ENCODE measurements at places on chromosomes 2 and 18.

DNA sequence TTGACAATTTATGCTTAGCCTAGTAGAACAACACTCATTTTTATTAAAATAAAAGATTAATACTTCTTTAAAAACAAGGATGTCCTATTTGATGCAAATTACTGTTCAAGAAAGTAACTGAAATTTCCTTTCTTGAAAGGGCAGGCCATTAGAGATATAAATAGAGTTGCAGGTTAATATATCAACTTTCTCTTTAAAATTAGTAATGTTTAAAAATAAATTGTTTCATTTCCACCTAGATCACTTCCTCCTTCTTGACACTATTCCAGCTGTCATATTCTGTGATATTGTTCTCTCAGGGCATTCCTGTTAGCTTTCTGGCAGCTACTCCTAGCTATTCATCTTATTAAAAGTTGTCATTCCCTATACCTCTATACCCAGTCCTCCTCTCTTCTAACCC is 357.9 kb upstream of the NRP2 start:
- DNase-seq = no peak

DNA sequence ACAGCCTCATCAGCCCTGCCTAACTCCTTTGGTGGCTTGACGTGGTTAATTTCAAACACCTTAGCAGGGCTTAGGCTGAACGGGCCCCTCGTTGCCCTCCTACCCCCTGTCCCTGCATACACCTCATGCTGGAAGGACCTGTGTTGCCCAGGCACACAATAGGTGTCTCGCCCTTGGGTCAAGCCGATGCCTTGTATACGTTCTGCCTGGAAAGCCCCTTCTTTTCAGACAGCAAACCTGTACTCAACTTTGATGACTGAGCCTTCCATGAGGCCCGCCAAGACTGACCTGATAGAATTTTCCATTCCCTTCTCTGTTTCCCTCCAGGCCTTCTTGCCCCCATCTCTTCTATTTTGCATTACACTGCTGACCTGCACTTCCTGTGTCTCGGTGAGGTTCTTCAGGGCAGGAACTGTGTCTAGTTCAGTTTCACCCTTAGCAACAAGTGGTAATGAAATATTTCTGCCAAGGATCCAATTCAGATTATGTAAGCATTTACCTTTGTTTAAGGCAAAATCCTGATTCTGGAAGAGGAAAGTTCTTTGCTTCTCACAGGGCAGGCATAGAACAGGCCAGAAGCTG is 7.9 kb downstream of the GREB1 start:
- no peak for DNase-seq

DNA sequence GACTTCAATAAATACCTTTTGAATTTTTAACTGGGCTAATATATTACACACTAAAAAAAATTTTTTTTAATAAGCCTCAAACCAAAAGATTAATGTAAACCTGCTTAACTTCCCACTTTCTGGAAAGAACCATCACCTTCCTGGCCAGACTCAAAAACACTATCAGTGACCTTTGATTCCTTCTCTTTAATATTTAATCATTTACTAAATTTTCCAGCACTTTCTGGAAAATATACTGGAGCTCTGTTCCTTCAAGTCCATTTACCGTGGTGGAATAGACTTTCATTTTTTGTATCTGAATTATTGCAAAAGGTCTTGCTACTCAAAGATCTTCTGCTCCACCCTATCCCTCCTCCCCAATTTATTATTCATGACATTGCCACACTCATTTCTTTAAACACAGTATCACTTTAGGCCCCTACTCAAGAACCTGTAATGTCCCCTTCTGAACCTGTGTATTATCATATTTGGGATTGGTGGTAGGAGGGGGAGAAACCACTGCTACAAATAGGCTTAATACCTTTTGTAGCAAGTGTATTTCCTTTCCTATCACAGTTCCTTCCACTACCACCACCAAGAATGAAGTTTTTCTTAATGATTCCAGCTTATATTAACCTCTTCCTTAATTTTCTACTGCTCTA is 7.4 kb downstream of the PPP4R3B start:
- no peak for DNase-seq

- no peak for DNase-seq
These were observed 8.6 kb upstream of the HAAO start for GRCh38 chr2:42800981-42801380.

DNA sequence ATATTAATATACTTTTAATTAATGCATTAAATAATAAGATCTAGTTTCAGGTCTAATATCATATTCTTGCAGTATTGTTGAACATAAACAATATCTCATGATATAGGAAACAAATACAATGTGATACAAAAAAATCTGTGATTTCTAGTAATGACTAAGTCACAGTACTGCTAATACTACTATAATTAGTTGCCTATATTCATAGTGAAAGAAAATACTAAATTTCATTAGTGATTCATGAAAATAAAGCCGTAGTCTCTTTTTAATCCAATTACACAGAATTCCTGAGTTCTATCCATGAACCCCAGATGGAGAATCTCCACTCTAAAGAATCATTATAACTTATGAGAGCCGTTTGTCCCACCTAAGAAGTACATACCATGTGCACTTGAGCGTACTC is 266.3 kb upstream of the ACVR2A start:
- DNase-seq = no peak

DNA sequence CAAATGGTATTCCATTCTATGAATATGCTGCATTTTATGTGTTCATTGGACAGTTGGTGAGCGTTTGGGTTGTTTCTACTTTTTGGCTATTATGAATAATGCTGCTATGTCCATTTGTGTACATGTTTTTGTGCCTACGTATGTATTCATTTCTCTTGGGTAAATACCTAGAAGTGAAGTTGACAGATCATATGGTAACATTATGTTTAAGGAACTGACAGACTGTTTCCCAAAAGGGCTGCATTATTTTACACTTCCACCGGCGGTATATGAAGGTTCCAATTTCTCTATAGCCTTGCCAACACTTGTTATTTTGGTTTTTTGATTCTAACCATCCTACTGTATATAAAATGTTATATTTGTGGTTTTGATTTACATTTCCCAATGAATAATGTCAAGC is 703.9 kb upstream of the CDH2 start:
- DNase-seq = no peak

DNA sequence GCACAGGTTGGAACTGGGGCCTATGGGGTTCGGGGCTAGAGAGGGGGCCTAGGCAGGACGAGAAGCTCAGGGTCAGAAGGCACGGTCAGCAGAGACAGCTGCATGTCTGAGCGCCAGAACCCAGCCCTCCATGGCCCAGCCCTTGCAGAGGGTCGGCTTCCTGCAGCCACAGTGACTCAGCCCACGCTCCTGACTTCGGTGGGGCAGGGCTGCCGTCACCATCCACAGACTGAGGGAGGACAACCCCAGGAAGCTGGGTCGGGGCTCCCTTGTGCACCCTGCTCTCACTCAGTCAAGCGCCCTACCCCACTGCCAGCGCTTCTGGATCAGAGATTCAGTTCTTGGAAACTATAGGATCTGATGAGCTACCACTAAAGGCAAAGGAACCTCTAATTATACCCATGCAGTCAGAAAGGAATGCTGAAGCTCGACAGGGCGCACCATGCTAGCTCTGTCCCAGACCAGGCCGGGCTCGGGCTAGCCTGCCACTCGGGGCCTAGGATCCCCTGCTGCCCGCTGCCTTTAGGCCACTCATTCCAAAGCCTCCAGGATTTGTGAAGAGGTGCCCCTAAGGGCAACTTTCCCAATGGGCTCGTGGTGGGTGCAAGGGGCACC is 3.0 kb downstream of the ACTR1B start:
- DNase-seq = no peak

- no peak for DNase-seq
These were observed 38.1 kb downstream of the TMEM87B start for GRCh38 chr2:112093216-112093615.

- no peak for DNase-seq
These were observed 82.8 kb downstream of the TEX51 start for GRCh38 chr2:126981476-126981875.

DNA sequence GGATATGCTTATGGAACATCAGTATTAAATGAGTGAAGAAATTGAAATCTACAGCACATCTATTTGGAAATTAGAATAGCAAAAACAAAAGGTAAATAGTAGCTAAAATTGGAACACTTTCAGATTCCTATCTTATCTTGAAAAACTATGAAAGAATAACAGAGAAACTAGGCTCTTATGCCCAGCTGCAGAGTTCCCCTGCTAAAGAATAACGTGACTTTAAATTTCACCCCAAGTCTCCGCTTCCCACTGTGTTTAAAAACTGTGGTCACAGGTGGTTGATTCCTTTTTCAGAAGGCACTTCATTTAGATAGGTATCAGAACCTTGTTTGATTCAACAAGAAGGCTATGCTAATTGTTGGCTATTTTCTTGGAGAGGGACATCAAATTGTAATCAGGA is 30.1 kb downstream of the ARHGAP28 start:
- no peak for DNase-seq

DNA sequence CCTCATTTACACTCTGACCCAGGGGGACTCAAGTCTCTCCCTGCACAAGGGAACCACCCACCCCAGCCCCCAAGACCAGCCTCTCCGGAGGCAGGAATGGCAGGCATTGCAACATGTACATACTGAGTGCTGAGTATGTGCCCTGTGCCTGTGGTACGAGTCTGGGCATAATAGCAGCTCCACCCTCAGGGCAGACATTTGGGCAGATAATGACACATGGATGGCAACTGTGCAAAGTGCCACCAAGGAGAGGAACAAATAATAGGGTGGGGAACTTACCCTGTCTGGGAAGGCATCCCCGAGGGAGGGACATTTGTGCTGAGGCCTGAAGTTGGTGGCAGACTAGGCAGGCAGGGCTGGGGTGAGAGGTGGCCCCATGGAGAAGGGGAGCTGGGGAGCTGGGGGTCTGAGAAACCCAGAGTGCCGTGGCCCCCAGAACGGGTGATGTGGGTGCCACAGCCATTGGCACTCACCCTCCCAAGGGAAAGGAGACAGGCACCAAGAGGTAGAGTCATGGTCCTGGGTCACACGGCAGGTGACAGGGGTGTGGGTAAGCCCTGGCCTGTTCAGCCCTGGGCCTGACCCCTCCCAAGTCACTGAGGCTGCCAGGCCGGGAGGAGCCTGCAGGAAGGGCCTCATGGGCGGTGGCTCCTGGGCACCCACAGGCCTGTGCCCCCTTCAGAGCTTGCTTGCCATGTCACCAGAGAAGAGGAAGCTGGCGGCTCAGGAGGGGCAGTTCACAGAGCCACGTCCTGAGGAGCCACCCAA is 15.7 kb upstream of the GPR17 start:
- no peak for DNase-seq

DNA sequence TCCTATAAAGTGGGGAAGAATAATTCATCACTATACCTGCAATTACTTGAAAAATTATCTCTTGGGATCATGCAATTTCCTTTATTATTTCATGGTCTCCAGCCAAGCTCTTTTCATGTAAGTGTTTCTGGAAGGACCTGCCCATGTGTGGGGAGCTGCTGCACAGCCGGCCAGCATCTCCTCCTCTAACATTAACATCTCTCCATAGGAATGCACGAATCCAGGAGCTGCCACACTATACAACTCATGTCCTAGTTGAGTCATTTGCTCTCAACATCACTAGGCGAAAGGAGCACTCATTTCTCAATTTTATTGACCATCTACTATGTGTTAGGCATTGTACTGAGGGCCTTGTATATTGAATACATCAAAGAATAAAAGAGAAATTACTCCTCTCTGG is 144.3 kb upstream of the ERBB4 start:
- DNase-seq = no peak

DNA sequence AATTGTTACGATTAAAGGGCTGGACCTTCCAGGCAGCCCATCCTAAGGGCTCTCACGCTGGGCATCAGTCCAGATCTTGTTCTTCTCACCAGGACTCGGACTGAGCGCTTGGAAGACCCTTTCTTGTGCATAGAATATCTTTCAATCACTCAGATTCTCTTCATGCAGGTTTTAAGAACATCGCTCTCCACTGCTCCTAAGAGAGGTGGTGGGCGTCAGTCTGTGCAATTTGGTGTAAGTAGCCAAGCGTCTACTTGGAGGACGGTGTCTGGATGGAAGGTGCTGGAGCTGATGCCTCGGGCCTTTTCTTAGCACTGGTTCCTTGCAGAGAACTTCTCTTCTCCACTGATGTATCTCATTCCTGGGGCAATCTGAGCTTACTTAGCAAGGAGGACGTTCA is 68.7 kb downstream of the ASB1 start:
- DNase-seq = no peak

DNA sequence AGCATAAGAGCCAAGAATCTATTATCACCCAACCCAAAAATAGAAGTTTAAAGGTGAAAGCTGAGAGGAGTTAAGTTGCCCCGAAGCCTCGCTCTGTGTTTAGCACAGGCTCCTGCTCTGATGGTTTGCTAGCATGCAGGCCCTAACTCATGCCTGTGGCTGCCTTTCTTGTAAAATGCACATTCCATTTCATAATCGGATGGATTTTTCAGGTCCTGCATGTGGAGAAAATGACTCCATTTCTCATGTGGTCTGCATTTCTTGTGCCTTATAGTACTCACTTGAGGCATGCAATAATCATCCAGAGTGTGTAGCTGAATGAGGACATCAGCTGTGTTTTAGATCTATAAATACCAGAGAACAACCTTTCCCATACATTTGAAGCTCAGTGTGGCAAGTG is 381.8 kb downstream of the CPS1 start:
- DNase-seq = no peak

DNA sequence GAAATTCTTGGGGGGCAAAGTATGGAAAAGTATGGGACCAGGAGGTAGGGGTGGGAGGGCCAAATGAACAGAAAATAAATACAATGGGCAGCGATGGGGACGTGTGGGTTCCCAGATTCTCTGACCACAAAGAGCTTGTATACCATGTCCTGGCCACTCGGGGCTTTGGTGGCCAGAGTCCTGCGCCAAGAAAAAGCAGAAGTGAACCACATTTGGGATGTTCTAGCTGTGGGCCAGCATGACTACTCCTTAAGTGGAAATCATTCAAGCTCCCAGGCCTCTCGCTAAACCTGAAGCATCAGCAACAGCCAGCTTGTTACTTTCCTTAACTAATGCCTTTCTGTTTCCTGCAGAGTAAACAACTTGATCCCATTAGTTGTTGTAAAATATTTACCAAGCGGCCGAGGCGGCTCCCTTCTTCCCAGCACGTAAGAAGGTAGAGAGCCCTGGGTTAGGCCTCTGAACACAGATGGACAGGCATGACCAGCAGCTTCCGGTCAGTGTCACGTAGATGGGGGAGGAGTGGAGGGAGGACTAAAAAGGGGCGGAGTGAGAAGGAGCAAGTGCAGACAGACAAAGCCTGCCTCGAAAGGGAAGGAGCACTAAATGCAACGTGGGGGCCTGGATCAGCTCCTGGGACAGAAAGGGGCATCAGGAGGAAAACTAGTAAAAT is 88.2 kb downstream of the GALNT14 start:
- no peak for DNase-seq
